ENCODE measurements at places on chromosomes 2 and 18.

- DNase-seq = no peak
Measured at GRCh38 chr18:46155641-46156051, 51.5 kb downstream of the HAUS1 start.

DNA sequence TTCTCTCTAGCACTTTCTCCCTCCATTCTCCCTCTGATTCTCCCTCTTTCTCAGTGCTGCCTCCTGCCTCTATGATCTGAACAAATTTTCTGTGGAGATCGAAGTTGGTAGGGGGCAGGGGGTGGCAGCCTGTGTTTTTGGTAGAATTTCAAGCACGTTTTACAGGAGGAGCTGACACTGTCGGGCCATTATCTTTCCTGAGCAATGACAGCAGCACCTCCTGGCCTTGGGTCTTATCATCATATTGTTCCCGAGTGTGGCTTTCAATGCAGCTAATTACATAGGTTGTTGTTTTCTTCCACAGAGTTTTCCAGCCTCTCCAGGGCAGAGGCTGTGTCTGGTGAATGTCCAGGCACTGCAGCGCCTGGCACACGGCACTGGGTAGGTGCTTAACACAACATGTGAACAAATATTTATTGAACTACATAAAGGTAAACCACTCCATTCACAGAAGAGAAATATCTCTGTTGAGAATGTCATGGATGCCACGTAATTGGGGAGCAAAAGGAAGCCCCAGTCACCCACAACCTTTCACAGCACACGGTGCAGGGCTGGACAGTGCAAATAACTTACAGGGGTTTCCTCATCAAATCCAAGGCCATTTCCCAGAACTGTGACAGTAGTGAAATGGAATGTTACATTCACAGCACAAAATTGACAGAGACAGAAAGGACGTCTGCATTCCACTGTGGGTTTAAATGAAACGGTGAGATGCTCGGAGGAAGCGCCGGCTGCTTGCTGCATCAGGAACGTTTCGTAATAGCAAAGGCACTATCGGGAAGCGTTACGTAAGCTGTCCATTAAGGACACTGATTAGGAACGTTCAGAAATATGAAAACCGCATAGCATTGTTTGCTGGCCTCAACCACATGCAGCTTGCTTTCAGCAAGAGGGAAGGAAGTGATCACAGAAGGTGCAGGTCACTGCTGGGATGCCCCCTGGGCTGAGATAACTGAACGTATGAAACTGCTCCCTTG is 6.5 kb upstream of the KCNG2 start:
- DNase-seq = peak; percentile 100

- DNase-seq = no peak
Measured at GRCh38 chr2:196566961-196567666, 72.4 kb upstream of the CCDC150 start.

DNA sequence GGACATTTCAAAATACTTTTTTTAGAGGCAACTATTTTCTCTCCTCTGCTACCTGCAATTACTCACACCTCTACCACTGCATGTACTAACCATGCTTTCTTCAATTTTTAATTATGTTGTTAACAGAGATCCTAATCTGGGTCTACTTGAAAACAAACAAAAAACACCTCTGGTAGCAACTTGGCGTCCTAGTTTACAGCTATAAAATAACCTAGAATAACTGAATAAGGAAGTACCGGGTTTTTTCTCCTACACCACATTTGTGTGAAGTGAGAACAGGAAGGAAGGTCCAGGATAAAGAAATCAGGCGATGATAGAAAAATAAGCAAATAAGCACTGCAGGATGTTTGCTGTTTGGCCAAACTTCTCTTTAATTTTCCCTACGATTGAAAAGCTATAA is 633.5 kb downstream of the LRP1B start:
- peak; percentile 23 for DNase-seq

Data from HL-60 (cell line).